Esophagus squamous epithelium (tissue), 5 donors: ENCODE measurements at places on chromosomes 2 and 18. TPM values are rescaled to one million over a fixed set of nuclear protein-coding genes. Genes with fewer than 3 reads are reported as not detected.

Gene PLEK
- 8.2 TPM for total RNA-seq

Gene MBOAT2
- 56.6 TPM for total RNA-seq

Gene LYPD1
- total RNA-seq: 0.15 TPM

GRCh38 chr2:102514061-102514785 is 41.2 kb downstream of the SLC9A4 start:
- no peak for DNase-seq

- DNase-seq: no peak
Measured at GRCh38 chr2:239208465-239209180, 192.2 kb downstream of the HDAC4 start.

DNA sequence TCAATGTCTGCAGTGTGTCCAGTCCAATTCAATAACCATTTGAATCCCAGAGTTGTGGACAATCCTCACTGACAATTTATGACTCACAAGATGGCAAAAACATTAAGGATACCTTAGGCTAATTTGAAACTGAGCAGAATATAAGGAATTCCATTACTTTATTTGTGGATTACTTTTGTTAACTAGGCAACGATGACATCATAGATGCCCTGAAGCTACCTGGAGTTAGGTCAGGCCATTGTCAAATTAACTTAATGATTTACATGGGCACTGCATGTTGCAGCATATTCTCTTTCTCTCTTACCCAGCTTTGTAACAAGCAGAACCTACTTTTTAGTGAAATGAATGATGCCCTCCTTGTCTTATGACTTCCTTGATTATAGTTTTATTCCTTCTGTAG is 100.0 kb upstream of the CDCA7 start:
- DNase-seq: no peak

DNA sequence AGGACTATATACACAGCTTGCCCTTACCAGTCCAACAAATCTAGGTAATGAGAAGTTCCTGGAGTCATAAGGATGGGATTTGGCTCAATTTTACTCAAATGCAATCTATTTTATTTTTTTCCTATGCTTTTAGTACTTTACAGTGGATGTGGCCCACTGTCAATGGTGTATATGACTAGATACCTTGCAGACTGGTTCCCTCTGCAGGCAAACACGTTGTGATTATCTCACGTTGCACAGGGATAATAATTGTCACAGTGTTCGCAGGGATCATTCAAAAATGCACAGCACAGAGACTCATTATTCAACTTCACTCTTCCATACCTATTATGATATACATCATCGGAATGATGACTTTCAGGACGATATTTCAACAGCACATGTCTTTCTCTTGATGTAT is 359.7 kb downstream of the MBD2 start:
- no peak for DNase-seq

DNA sequence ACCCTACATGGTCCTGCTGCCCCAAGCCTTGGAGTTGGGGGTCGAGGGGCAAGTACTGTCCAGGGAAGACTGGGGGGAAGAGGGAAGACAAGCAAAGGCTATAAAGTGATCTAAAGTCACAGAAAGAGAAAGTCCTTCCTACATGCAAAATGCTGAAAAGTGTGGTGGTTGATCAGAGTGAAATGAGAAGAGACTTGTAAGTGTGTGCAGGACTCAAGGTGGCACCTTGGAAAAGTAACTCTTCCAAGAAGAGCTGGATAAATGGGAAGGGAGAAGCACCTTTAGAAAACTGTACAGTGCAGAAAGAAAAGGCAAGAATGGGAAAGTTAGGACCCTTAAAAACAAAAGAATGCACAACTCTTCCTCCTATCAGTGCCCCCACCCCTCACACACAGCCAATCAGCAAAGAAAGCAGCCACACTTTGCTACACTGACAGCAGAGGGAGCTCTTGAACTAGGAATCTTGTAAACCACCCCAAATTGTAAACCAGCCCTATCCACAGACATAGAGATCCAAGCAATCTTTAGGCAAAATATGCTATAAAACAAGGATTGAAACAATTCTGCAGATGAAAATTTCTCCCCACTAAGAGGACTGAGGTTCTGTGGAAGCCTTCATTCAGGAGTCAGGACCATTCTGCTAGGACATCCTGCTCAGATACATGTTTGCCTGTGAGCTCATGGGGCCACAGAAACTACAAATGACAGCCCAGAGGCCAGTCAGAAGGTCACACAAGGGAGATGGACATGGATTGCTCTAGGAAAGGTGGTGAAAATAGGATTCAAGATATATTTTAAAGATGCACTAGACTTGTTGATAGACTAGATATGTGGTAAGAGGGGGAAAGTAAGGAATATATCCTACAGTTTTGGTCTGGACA is 146.4 kb downstream of the FTCDNL1 start:
- DNase-seq: no peak

GRCh38 chr18:47595831-47596501 is 334.5 kb downstream of the SMAD2 start:
- no peak for DNase-seq

DNA sequence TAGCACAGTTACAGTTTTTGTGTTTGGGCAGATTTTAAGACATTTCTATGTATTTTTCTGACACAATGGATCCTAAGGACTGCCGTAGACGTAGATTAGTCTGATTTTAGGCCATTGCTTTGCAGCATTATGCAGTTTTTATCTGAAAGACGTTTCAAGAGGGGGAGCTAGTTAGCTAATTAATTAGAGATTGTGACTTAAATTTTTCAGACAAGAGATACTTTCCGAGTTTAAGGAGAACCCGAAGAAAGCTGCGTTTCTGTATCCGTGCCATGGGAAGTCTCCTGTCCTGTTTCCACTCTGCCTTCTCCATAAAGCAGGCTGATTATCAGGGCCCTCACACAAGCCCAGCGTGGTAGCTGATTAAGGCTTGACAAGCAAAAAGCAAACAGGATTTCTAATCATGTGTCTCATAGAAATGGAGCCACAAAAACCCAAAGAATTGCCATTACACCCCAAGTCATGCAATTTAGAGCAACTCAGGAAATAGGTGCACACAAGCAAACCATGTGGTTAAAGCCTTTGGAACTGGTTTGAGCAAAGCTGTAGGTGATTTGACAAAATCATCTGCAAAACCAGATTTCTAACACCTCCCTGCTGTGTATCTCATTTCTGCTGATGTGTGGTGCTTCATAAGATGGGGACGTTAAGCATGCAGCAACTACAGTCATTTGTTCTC is 808.1 kb downstream of the RNF144A start:
- no peak for DNase-seq

DNA sequence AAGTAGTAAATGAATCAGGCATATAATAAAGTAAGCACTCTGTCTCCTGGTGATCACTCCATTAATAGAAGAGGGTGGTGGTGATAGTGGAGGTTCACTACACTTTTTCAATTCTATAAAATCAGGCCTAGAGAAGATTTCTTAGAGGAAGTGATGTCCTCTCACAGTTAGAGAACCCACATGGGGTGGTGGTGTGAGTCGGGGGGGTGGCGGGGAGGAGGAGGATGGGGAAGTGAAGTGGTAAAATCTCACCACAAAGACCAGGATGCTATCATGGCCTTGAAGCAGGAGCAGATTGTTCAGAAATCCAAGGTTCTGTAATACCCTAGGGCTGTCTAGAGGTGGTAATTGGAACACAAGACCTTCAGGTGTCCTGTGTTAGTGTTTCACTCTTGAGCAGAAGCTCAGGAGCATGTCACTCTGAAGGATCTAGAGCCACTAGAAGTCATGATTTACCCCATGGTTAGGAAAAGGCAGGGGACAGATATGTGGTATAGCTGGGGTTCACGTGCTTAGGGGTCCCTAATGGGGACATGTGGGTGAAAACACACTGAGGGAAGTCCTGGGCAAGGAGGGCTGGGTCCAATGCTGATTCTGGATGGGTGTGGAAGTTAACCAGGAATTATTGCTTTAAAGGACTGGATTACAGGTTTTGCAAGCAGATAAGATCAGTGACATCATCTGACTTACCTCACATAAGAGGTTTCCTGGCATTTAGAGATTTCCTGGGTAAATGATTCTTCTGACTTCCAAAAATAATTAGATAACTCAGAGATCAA is 31.0 kb downstream of the RNF125 start:
- no peak for DNase-seq

DNA sequence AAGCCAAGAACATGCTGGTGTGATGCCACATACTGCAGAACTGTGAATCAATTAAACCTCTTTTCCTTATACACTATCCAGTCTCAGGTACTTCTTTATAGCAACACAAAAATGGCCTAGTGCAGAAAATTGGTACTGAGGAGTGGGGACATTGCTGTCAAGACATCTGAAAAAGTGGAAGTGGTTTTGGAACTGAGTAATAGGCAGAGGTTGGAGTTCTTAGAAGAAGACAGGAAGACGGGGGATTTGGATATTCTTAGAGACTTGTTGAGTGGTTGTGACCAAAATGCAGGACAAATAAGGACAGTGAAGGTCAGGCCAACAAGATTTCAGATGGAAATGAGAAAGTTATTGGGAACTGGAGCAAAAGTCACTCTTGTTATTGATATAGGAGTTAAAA is 31.3 kb upstream of the CDH2 start:
- no peak for DNase-seq

GRCh38 chr2:54271843-54272627 is 16.0 kb upstream of the TSPYL6 start:
- no peak for DNase-seq
